Cerebellar nuclear complex (tissue), 1 donor: ENCODE measurements at places on chromosomes 4 and X.

DNA sequence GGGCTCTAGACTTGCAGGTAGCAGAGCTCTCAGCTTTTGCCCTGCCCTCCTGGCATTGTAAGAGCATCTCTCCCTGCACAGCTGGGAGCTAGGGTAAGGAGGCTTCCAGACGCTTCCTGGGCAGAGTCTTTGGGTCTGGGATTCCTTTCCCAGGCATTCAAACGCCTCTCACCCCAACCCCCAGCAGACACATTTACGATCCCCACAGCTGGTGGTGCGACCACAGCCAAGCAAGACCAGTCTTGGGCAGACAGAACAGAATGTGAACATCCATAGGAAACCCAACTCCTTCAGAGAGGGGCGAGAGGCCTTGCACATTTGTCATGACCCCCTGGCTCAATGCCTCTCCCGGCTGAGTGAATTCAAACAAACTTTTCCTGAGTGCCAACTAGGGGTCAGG lies 38.1 kb upstream of the CD99L2 start:
- DNase-seq: no peak

DNA sequence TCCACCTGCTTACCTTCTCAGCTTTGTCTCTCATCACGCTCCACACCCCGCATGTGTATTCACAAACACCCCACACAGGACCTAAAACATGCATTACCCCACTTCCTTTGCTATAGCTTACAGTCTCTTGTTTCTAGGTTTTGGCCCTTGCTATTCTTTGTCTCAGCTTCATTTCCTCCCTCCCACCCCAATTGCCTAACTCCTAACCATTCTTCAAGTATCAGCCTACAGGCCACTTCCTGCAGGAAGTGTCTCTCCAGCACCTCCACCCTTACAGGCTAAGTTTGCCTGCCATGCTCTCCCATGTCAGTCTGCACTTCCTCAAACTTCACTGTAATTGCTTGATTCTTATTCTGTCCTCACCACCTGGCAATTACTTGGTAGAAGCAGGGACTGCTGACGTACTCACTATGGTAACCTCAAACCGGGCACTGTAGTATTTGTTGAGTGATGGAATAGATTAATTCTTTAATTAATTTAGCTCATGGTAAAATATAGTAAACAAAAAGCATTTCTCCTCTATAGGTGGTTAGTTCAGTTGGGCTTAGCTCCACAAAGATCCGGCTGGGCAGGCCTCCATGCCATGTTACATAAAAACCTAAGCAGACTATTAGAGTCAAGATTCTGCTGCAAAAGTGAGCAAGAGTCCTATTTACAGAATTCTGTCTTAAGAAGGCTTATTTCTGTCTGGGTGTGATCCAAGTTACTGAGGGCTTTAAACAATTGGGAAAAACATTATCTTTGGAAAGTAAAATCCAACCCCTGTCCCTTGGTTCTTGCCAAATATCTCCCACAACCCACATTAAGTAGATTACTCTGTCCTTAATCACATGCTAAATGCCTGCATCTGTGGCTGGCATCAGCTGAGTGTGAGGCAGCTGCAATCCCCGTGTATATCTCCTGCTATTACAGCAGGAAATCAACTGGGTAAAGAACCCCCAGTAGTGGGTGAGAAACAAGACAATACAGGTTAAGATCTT lies 124.7 kb upstream of the CPEB2 start:
- DNase-seq: no peak

DNA sequence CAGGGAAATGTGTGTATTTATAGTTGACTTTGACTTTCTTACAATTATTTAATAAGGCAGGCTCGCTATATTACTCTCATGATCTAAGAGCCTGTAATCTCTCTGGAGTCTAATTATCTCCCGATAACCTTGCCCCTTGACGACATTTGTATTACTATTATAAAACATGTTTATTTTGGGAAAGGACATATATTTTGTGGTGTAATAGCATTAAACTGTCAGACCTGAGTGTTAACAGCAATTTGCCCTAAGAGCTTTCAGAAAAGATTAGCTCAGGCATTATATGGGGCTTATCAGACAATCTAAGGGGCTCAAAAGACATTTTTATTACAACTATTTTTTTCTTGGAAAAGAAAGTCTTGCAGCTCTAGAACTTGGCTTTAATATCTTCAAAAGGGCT lies 427.9 kb upstream of the SLIT2 start:
- DNase-seq: no peak

DNA sequence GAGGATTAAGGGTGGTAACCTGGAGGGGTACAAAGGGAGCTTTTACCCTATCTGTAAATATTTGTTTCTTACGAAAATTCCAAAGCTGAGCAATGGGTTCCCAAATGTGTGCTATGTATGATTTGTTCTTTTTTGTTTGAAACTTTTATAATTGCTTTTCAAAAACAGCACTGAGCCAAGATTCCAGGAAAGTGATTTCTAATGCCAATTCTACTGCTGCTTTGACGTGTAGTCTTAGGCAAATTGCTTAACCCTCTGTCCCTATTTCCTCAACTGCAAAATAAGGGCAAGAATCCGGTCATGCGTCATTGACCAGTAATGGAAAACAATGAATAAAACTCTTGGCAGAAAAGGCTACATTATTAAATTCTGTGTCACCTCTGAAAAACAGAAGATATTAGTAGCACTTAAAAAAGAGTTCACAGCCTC lies 454.7 kb downstream of the IL15 start:
- DNase-seq: no peak

- DNase-seq: no peak
Observed at GRCh38 chr4:6854098-6854744, 55.4 kb upstream of the TBC1D14 start.

GRCh38 chr4:57220734-57221133 lies 110.5 kb upstream of the IGFBP7 start:
- no peak for DNase-seq

- DNase-seq: no peak
Observed at GRCh38 chrX:38638952-38639529, 77.7 kb downstream of the TSPAN7 start.

- DNase-seq: no peak
Observed at GRCh38 chrX:101219116-101219863, at the start of gene DRP2. Gene DRP2, plus strand, starts transcription at chrX:101219786. Its CDS starts 11,862 bp downstream, at chrX:101231648.

GRCh38 chr4:16532240-16532970 lies 306.1 kb upstream of the TAPT1 start:
- DNase-seq: no peak

DNA sequence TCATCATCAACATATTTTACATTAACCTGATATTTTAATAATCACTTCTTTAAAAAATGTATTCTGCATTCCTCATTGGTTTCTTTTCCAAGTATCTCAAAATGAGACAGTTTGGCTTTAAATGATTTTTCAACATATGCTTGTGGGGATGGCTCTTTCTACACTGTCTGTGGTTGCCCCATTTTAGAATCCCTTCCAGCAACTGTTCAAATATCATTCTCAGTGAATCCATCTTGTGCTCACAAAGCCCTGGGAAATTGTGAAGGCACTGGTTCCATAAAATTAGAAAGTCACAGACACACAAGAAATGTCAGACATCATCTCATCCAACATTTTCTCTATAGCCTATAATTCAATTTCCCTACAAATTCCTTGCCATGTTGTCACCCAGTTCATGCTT lies 103.5 kb downstream of the LNX1 start:
- no peak for DNase-seq

DNA sequence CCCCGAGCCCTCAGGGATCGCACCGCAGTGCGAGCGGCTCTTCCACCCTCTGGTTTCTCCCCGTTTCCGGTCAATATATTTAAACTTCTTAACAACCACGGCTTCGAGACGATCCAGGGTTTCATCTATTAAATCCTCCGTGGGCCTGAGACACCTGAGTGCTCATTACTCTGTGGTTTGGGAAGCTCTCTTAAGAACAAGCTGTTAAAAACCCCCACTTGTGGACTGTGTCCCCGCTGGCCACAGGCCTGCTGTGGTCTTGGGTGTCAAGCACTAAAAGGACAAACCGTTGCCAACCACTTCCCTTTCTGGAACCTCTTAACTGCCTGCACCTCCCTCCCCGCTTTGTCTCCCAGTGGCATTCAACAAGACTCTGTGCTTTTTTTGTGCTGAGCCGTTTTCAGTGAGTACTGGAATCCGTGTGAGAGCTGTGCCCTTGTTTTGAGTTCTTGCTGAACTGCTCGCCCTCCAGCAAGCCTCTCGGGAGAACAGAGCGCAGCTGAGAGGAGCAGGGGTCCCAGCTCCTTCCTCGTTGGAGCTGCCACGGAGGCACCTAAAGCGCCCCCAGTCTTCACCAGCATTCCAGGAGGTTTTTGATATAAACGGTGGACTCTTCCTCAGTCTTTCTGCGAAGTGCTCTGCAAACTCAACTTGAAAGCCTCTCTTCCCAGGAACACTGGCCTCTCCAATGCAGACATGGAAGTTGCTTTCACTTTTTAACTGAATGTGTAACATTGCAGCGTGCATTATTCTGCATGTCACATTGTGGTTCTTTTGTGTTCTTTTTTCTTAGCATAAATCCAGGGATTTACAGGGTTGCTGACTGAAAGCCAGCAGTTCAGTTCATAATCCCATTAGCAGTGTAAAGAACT lies 691 bp upstream of the IGFBP7 start:
- DNase-seq: no peak

DNA sequence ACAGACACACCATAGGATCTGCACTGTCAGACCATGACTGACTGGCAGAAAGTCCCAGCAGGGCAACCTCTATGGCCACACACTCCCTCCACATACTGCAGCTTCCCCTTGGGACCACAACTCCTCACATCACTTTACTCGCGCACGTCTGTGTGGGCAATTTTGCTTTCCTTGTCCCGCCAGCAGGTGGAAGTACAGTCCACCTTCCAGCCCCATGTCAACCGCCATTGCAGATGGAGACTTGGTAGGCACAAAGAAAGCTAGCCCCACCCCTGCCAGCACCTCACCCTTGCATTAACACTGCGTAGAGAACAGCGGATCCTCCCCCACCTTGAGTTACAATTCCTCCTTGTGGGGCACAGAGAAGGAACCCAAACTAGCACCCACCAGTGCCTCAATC lies 74.4 kb upstream of the NAP1L2 start:
- no peak for DNase-seq

- no peak for DNase-seq
Observed at GRCh38 chrX:130893356-130894085, 9.5 kb downstream of the ENOX2 start.

GRCh38 chr4:14679906-14680305 lies 322.4 kb upstream of the CPEB2 start:
- DNase-seq: no peak

- DNase-seq: no peak
Observed at GRCh38 chrX:105468741-105469140, 248.2 kb upstream of the TEX13A start.

DNA sequence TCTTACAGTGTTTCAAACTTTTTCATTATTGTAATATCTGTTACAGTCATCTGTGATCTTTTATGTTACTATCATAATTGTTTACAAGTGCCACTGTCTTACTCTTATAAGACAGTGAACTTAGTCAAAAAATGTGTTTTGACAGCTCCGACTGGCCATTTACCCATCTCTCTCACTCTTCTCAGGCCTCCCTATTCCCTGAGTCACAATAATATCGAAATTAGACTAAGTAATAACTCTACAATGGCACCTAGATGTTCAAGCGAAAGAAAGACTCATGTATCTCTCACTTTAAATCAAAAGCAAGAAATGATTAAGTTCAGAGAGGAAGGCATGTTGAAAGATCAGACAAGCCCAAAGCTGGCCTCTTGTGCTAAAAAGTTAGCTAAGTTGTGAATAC lies 184.2 kb downstream of the CDS1 start:
- no peak for DNase-seq

DNA sequence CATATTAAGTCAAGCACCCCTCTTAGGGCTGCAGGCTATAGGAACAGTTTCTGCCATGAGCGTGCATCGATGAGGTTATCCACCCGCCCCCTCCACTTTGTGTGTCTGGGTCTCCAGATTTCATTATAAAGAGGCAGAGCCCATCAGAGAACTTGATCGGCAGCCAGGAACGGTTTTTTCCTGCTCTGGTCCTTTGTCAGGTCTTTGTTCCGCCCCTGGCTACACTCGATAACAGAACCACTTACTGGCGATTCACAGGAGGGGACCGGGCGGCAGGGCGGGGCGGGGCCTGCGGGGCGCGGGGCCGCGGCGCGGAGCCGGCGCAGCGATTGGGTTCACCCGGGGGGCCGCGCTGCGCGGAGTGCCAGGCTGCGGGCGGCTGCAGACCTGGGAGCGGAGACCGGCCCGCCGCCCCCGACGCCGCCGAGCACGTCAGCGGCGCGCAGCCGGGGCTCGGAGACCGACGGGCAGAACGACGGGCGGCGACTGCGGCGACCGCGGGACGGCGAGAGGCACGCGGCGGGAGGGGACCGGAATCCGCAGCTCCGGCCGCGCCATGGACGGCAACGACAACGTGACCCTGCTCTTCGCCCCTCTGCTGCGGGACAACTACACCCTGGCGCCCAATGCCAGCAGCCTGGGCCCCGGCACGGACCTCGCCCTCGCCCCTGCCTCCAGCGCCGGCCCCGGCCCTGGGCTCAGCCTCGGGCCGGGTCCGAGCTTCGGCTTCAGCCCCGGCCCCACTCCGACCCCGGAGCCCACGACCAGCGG lies at the start of gene SLC10A4:
Gene SLC10A4 (plus strand): TSS at position 338 of the 771 bp plus-strand sequence. CDS start 219 bp downstream, at position 557.
- no peak for DNase-seq

- DNase-seq: no peak
Observed at GRCh38 chr4:61603086-61603485, 403.0 kb downstream of the ADGRL3 start.

GRCh38 chr4:610411-611261 lies 14.7 kb upstream of the PDE6B start:
- DNase-seq: no peak

- no peak for DNase-seq
Observed at GRCh38 chr4:90792696-90793095, 665.5 kb downstream of the CCSER1 start.

GRCh38 chr4:106329041-106329618 lies 12.8 kb downstream of the AIMP1 start:
- no peak for DNase-seq

GRCh38 chr4:73434311-73434710 lies 1.7 kb upstream of the AFP start:
- no peak for DNase-seq

- DNase-seq: no peak
Observed at GRCh38 chr4:88333741-88334405, 44.8 kb upstream of the HERC6 start.

GRCh38 chrX:53831662-53832635 lies 145.4 kb upstream of the HUWE1 start:
- no peak for DNase-seq

DNA sequence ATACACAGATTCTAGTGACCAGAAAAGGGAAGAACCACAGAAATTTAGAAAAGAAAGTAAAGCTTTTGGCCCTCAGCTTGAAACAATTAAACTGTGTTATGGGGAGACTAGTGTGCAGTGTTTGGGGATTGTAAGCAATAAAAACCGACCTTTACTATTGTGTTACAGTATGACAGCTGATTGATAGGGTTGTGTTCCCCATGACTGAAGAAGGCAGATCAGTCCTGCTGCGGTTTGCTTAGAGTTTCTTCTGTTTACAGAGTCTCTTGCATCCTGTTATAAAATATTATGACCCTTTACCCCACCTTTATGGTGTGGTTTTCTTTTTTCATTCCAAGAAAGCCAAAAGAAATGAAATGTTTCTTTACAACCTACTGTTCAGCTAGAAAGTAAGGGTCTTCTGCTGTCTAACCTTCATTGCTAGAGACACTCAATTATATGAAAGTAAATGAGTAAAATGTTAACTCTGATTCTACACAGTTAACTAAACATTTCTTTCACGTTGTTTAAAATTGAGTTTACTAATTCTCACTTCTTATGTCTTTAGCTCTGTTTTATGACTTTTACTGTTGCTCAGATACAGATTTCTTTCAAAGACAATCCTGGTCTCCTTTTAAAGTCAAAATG lies 18.1 kb downstream of the CHIC1 start:
- DNase-seq: no peak

- DNase-seq: no peak
Observed at GRCh38 chr4:57159866-57160265, 49.7 kb upstream of the IGFBP7 start.
